ENCODE measurements at places on chromosomes 12 and 14.

DNA sequence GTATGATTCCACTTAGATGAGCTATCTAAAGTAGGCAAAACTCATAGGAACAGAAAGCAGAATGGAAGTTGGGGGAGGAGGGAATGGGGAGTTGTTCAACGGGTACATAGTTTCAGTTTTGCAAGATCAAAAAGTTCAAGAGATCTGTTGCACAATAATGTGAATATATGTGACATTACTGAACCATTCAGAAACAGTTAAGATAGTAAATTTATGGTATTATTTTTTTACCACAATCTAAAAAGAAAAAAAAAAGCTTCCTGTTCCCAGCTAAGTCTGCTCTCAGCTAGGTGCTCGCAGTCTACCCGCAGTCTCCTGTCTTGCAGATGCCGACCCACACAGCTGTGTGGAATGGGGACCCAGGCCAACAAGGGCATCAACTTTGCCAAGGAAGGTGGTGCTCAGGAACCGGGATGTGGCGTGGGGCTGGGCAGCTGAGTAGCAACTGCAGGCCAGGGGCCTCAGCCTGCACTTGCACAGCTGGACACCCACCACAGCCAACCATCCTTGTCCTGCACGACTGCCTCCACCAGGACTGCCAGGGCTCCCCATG, 15.3 kb upstream of the ANO6 start:
- DNase-seq, result no peak

DNA sequence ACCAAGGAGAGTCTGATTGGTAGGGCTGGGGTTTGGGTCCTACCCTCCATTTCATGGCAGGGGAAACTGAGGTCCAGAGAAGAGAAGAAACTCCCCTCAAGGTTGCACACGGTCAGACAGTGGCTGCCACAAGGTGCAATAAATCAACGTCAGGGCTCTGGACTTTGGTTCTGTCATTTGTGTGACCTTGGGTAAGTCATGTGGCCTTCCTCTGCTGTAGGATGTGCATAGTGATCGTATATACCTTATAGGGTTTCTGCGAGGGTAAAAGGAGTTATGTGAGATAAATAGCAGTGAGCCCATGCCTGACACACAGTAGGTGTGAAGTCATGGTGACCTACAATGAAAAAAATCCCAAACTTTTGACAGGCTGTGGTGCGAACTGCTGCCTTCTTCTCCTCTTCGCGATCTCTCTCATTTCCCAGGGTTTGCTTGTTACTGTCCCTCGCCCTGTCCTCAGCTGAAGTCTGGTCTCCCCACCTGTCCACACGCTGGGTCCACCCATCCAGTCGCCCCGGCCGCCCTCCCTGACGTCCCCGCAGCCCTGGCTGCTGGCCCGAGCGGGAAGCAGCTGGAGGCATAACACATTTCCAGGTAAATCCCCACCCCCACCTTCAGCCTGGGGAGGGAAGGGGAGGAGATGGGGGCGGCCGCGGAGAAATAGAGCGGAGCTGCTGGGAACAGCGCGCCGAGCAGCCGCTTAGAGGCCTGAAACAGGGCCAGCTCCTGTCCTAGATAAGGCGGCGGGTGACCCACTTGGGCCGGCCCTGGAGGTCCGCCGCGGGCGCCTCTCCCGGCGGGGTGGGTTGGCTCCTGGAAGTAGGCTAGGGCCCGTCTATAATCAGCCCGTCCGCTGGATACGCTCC, 1.8 kb upstream of the FAM222A start:
- DNase-seq, result no peak

DNA sequence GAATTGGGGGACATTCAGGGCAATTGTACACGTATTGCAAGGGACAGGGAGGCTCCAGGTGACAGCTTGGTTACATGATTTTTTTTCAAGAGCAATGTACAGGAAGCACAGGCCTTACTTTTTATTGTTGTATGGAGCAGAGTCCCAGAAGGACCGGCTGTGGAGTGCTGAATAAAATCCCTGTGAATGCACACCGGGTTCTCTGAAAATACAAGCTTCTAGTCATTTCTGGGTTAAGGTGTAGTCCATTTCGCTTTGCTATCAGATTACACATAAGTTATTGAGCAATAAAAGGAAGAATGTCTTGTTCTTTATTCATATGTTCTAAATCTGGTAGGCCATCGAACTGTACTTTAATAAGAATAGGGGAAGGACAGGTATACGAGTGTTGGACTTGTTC, 52.2 kb downstream of the PDE3A start:
- no peak for DNase-seq

DNA sequence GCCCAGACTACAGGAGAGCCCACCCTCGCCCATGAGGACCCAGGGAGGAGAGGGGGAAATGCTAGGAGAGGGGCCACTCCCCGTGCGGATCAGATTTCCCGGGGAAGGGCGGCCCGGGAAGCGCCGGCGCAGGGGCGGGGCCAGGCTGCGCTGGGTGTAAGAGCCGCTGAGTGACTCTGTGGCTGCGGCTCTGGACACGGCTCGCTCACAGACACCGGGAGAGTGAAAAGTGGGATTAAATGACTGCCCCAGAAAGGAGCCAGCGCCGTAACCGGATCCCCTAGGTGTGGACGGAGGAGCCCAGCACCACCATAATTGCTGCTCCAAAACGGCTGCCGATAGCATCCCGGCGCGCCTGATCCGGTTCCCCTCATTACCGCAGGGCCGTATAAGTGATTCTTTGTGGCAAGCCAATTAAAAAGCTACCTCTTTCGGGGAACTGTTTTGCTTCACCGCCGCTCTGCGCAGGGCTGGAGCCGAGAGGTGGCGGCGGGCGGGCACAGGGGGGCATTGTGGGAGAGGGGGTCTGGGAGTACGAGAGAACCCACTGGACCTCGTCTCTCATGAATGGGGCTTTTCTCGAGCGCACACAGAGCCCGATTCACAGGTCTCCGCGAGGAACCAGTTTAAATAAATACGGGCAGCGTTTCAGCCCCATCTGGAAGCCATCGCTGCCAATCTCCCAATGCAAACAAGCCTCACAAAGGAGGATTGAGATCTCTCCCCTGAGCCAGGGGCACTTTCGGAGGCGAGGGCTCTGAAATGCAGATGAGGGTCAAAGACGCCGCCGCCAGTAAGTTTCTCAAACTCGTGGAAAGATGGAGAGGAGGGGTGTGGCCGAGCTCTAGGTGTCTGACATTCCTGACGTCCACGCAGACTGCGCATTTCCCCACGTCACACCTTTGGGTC, 2.5 kb downstream of the COL2A1 start:
- DNase-seq, result no peak

DNA sequence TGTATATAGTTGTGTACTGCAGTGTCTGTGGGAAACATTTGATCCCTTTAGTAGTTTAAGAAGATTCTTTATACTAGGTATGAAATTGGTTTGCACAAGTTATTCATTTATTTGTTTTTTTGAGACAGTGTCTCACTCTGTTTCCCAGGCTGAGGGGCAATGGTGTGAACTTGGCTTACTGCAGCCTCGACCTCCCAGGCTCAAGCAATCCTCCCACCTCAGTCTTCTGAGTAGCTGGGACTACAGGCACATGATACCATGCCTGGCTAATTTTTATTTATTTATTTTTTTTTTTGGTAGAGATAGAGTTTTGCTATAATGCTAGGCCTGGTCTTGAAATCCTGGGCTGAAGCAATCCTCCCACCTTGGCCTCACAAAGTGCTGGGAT, 209.4 kb downstream of the RASSF9 start:
- DNase-seq, result no peak

GRCh38 chr12:19687371-19687770, 248.1 kb downstream of the AEBP2 start:
- DNase-seq, result no peak

DNA sequence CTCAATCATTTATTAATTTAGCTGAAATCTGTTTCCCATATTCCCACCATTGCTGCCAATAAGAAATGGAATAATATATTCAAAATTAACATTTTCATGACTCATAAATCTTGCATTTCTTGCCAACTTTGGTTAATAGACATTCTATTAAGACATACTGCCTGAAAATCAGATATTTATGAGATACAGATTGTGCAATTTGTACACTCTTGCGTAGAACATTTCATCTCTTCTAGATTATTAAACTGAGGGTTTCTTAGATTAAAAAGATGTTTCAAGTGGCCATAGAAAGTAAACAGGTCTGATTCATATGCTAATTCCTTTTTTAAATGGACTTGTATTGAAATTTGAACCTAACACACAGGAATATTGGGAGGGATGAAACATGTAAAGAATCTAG, 9.1 kb downstream of the LTA4H start:
- no peak for DNase-seq

GRCh38 chr12:88733008-88733407, 152.7 kb upstream of the KITLG start:
- no peak for DNase-seq

- no peak for DNase-seq
Measured at GRCh38 chr14:93977790-93978581, 1.6 kb upstream of the ASB2 start.

- DNase-seq, result no peak
Measured at GRCh38 chr12:119338593-119339363, 4.2 kb downstream of the CCDC60 start.

DNA sequence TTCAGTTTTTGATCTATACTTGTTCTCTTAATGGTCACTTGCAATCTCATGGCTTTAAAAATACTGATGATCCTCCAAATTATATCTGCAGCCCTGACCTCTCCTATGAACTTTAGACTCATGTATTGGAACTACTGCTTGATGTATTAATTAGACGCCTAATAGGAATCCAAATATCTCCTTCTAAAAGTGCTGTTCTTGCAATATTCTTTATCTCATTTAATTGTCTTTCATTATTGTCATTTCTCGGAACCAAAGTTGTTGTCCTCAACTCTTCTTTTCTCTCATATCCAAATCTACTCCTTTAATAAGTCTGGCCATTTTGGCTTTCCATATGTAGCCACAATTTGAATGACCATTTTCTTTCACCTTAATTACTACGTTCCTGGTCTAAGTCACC, 907.6 kb upstream of the SEL1L start:
- DNase-seq, result no peak

DNA sequence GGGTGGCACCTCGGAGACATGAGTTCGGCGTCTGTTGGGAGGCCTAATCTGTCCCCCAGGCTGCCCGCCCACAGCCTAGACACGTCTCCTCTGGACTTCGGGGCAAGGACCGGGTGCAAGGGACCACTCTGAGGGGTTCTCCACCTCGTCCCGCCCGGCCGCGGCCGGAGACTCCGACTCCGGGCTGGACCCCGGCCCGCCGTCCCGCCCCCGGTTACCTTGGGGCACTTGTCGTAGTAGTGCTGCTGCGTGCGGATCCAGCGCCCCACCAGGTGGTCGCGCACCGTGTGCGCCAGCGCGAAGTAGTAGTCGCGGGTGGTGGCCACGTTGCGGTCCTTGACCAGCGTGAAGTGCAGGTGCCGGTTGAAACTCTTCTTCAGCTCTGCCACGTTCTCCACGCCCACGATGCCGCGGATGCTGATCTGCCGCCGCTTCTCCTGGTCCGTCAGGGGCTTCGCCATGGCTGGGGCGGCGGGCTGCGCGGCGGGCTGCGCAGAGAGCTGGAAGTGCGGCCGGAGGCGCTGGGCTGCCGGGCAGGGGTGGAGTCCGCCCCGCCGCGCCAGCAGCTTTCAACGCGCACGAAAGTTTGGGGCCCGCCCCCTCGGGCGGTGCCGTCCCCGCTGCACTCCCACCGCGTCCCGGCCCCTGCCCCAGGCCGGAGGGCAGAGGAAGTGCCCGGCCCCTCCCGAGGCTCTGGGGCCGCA, at the start of gene PYGL:
Gene PYGL (minus strand): TSS at position 541 of the 704 bp plus-strand sequence. CDS start 80 bp downstream, at position 461.
- DNase-seq, result no peak

- DNase-seq, result no peak
Measured at GRCh38 chr14:50089208-50089607, 27.2 kb downstream of the VCPKMT start.

- DNase-seq, result no peak
Measured at GRCh38 chr12:10540776-10541205, 35.1 kb downstream of the EIF2S3B start.

- DNase-seq, result no peak
Measured at GRCh38 chr14:57864659-57865058, 1.2 kb downstream of the SLC35F4 start.

- peak; percentile 66 for DNase-seq
Measured at GRCh38 chr12:106446419-106447092, 89.0 kb downstream of the POLR3B start.

DNA sequence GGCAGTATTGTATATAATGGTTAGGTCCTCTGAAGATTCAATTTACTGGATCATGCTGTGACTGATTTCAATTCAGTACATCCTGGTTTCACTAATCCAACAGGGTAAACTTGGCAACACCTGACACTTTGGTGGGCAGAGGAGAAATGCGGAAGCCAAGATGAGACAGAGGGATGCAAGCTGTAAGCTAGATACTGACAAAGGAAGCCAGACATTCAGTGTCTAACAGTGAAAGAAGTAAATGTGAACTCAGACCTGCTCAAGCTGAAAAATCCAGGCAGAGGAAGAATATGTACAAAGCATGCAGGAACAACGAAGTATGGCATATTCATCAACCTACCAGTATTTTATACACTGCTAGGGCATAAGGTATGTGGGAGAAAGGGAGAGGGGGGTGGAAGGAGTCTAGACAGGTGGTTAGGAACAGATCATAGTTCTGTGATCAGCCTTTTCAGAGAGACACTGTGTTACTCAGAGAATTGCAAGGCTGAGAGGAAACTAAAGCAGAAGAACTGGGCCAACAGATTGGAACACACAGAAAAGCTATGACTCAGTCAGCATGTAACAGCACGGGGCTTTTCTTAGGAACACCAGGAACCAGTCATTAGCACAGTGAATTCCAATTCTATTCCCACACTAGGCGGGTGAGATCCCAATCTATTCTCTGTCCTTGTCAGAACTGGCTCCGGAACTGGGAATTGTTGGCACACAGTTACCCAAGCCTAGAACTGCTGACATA, 40.3 kb downstream of the NELL2 start:
- no peak for DNase-seq

DNA sequence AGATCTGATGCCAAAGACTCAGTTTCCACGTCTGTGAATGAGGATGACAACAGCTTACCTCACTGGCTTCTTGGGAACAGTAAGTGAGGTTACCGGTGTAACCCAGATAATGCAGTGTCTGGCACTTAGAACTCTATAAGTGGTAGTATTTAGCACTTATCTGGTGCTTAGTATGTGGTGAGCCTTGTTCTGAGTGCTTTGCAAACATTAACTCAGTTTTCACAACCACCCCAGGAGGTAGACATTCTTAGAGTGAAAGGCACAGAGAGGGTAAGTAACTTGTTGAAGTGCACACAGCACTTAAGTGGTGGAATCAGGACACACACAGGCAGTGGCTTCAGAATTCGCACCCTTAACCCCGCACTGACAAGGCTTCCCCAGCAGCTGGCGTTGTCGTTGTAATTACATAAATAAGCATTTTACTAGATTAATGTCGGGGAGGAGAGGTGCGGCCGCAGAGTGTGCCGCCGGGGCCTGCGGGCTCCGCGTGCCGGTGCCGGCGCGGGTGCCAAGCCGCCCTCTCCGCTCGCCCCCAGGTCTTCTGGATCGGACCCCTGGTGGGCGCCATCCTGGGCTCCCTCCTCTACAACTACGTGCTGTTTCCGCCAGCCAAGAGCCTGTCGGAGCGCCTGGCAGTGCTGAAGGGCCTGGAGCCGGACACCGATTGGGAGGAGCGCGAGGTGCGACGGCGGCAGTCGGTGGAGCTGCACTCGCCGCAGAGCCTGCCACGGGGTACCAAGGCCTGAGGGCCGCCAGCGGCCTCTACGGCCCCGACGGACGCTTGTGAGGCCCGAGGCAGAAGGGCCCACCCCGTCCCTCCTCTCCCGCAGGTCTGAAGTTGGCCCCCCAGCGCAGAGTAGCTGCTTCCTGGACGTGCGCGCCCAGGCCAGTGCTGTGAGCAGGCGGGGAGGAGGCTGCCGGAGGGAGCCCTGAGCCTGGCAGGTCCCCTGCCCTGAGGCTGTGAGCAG, 4.6 kb downstream of the AQP2 start:
- DNase-seq, result no peak

GRCh38 chr14:89455412-89455811, 38.4 kb upstream of the FOXN3 start:
- DNase-seq, result no peak

- no peak for DNase-seq
Measured at GRCh38 chr12:85310456-85311076, 30.5 kb downstream of the ALX1 start.

Data from NCI-H1417 treated with DMSO at 0.1 percent for 48 hours (cell line).